Activated naive CD4-positive, alpha-beta T cell treated with anti-CD3 and anti-CD28 coated beads, Interleukin-2, amount 10 ng/mL, durations not matched to agents 7 days and 5 days (primary cell): ENCODE measurements at places on chromosomes 16 and 17.

- no peaks in the 10 kb centered on the region for H3K27me3 ChIP-seq
- H3K27ac ChIP-seq: no peak overlapping the region
- peaks cover 1% of the 10 kb centered on the region for H3K36me3 ChIP-seq
- DNase-seq: no peak
- peaks cover 14% of the 10 kb centered on the region for H3K4me1 ChIP-seq
- H3K4me3 ChIP-seq: no peak overlapping the region
These were observed 140.0 kb downstream of the LAT start for GRCh38 chr16:29124828-29125227.

DNA sequence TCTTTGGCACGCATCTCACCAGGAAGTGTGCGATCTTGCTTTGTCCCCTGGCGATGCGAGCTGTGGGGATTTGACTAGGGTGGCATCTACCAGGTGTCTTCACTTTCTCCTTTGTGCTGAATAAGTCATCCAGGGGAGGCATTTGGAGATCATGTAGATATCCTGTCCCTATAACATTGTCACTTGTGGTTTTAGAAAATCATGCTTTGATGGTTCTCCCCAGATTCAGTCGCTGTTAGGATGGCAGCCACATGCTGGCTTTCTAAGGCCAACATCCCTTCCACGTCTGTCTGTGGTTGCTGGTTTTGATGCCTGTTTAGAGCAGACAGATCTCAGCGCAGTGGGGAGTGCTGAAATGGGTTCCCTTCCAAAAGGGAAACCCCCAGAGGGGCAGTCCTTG lies 2.5 kb downstream of the ADAD2 start:
- H3K4me3 ChIP-seq: peak overlapping the region; percentile 24
- peak overlapping the region; percentile 85 for H3K27ac ChIP-seq
- peak; percentile 43 for DNase-seq
- no peaks in the 10 kb centered on the region for H3K36me3 ChIP-seq
- H3K27me3 ChIP-seq: no peaks in the 10 kb centered on the region

GRCh38 chr16:51418258-51418657 lies 267.2 kb upstream of the SALL1 start:
- no peaks in the 10 kb centered on the region for H3K4me1 ChIP-seq
- no peak for DNase-seq
- H3K27ac ChIP-seq: no peak overlapping the region
- H3K4me3 ChIP-seq: no peak overlapping the region

DNA sequence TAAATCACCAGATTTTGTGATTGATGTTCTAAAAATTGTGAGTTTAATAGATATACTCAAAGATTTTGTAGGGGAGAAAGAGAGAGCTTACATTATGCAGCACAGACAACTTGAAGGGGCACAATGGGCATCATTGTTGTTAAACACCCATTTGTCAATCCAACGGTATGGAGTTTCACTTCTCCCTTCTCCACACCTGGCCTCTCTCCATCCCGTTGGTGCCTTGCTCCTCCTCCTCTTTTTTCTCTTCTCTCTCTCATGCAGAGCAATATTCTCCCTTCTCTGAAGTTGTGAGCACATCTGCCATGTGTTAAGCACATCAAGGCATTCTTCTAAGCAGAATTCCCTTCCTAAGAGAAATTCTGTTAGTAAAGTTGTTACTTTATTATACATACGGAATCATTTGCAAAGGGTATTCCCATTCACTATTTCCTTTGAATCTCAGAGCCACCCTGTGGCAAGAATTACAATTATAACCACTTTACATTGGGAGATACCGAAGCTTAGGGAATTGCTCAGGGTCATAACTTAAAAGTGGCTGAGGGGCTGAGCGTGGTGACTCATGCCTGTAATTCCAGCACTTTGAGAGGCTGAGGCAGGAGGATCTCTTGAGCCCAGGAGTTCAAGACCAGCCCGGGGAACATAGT lies 40.5 kb upstream of the SKAP1 start:
- peaks cover 77% of the 10 kb centered on the region for H3K27me3 ChIP-seq
- no peaks in the 10 kb centered on the region for H3K36me3 ChIP-seq
- no peak for DNase-seq
- peaks cover 6% of the 10 kb centered on the region for H3K4me1 ChIP-seq
- H3K4me3 ChIP-seq: no peak overlapping the region

DNA sequence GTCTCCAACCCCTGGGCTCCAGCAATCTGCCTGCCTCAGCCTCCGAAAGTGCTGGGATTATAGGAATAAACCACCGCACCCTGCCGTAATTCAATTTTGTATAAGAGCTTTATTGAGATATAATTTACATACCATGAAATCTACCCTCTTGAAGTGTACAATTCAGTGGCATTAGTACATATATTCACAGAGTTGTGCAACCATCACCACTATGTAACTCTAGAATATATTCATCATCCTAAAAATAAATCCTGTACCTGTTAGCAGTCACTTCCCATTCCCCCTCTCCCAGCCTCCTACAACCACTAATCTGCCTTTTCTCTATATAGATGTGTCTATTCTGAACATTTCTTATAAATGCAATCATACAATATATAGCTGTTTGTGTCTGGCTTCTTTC lies 26.1 kb downstream of the TOM1L2 start:
- H3K4me1 ChIP-seq: peaks cover 15% of the 10 kb centered on the region
- H3K27ac ChIP-seq: no peak overlapping the region
- H3K36me3 ChIP-seq: peaks cover 3% of the 10 kb centered on the region
- no peak for DNase-seq
- no peak overlapping the region for H3K4me3 ChIP-seq

GRCh38 chr16:29848420-29849297 lies 14.4 kb downstream of the CDIPT start:
- H3K4me3 ChIP-seq: no peak overlapping the region
- peak; percentile 90 for DNase-seq
- H3K27ac ChIP-seq: no peak overlapping the region

DNA sequence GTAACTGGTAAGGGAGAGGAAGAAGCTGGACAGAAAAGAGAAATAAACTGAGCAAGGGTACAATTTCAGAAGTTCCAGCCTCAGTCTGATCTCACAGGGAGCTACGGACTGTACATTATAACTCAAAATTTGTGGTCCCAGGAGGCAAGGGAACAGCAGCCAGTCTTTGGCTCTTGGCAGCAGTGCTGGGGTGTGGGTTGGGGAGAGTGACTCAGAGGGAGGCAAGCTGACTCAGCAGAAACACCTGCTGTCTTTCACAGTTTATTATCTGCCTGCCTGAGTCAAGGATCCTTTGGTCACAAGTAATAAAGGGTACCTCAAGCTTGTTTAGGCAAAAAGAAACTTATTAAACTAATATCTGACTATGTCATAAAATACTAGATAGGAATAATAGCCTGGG lies 73.5 kb upstream of the KIF2B start:
- H3K4me3 ChIP-seq: no peak overlapping the region
- no peak for DNase-seq
- H3K27ac ChIP-seq: no peak overlapping the region
- H3K36me3 ChIP-seq: no peaks in the 10 kb centered on the region
- no peaks in the 10 kb centered on the region for H3K4me1 ChIP-seq
- no peaks in the 10 kb centered on the region for H3K27me3 ChIP-seq

DNA sequence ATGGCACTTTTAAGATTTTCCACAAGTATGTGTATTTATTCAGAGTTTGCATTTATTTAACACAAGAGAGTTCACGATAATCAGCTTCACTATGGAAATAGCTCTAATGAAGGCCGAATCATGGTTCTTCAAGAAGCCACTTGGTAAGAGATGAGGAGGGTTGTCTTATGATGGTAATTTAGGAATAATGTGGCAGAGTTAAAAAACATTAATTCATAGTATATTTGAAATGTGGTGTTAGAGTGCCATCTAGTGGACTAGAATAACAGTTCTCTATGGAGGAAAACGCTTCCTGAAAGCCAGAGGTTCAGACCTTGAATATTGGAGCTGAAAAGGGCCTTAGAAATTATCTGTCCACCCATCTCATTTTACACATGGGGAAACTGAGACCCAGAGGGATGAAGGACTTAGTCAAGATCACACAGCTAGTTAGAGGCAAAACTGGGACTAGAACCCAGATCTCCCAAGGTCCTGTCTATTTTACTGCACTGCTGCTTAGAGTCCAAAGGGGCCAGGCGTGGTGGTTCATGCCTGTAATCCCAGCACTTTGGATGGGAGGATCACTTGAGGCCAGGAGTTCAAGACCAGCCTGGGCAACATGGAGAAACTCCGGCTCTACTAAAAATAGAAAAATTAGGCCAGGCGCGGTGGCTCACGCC lies 33.8 kb upstream of the KPNB1 start:
- H3K36me3 ChIP-seq: peaks cover 28% of the 10 kb centered on the region
- no peaks in the 10 kb centered on the region for H3K27me3 ChIP-seq
- H3K27ac ChIP-seq: no peak overlapping the region

GRCh38 chr17:65170839-65171238 lies 33.7 kb downstream of the RGS9 start:
- peaks cover 13% of the 10 kb centered on the region for H3K4me1 ChIP-seq
- peaks cover 8% of the 10 kb centered on the region for H3K27me3 ChIP-seq
- DNase-seq: no peak
- H3K36me3 ChIP-seq: no peaks in the 10 kb centered on the region
- no peak overlapping the region for H3K27ac ChIP-seq

GRCh38 chr17:77476498-77476897 lies 335.7 kb downstream of the SEC14L1 start:
- no peak overlapping the region for H3K4me3 ChIP-seq
- H3K36me3 ChIP-seq: peaks cover 57% of the 10 kb centered on the region
- H3K4me1 ChIP-seq: peaks cover 79% of the 10 kb centered on the region
- no peaks in the 10 kb centered on the region for H3K27me3 ChIP-seq
- H3K27ac ChIP-seq: peak overlapping the region; percentile 77

DNA sequence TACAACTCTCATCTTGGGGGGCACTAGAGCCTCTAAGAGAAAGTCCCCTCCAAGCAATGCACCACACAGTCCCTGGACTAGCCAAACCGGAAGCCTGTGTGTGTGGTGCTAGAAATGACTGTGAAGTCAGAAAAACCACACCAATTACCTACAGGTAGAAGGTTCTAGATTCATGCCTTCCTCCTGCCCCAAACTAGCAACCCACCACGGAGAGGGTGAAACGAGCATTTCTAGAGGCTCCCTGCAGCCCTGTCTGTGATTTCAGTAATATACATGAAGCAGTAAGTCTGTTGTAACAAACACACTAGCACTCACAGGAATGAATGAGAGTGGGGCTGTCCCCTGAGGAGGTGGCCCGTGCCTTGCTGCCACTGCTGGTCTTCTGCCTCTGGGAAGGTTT lies 13.6 kb downstream of the ZFHX3 start:
- H3K4me3 ChIP-seq: no peak overlapping the region
- H3K27me3 ChIP-seq: peaks cover 55% of the 10 kb centered on the region
- H3K27ac ChIP-seq: no peak overlapping the region
- no peak for DNase-seq
- no peaks in the 10 kb centered on the region for H3K36me3 ChIP-seq

GRCh38 chr16:4882000-4882632 lies 34.8 kb downstream of the UBN1 start:
- peak overlapping the region; percentile 64 for H3K27ac ChIP-seq
- no peaks in the 10 kb centered on the region for H3K27me3 ChIP-seq
- peaks cover 47% of the 10 kb centered on the region for H3K36me3 ChIP-seq
- no peak overlapping the region for H3K4me3 ChIP-seq
- no peak for DNase-seq

- peaks cover 21% of the 10 kb centered on the region for H3K4me1 ChIP-seq
- H3K27me3 ChIP-seq: no peaks in the 10 kb centered on the region
- no peak overlapping the region for H3K27ac ChIP-seq
- no peak overlapping the region for H3K4me3 ChIP-seq
- H3K36me3 ChIP-seq: no peaks in the 10 kb centered on the region
- no peak for DNase-seq
These were observed 3.2 kb downstream of the FBF1 start for GRCh38 chr17:75937652-75938051.

GRCh38 chr16:50683689-50684374 lies 2.7 kb upstream of the SNX20 start:
- peak overlapping the region; percentile 48 for H3K4me3 ChIP-seq
- peak; percentile 76 for DNase-seq
- H3K36me3 ChIP-seq: peaks cover 15% of the 10 kb centered on the region
- peaks cover 69% of the 10 kb centered on the region for H3K4me1 ChIP-seq
- H3K27ac ChIP-seq: peak overlapping the region; percentile 87

DNA sequence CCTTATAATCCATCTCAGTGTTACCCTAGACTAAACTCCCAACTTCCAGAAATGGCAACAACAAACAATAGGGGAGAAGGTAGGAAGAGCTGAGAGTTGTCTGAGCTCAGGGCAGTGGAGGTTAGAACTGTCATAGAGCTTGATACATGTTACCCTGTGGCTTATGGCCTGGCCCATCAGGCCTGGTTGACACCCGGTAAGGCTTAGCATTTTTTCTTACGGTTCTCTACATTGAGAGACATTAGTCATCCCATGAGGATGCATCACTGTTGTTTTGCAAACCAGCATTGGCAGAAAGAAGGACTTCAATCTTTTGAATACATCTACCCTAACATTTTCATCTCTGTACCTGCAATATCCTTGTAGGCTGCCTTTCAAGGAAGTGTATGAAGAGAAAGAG lies 226.6 kb downstream of the PHKB start:
- no peak for DNase-seq
- no peak overlapping the region for H3K4me3 ChIP-seq
- H3K27ac ChIP-seq: no peak overlapping the region
- no peaks in the 10 kb centered on the region for H3K27me3 ChIP-seq
- H3K4me1 ChIP-seq: peaks cover 7% of the 10 kb centered on the region

DNA sequence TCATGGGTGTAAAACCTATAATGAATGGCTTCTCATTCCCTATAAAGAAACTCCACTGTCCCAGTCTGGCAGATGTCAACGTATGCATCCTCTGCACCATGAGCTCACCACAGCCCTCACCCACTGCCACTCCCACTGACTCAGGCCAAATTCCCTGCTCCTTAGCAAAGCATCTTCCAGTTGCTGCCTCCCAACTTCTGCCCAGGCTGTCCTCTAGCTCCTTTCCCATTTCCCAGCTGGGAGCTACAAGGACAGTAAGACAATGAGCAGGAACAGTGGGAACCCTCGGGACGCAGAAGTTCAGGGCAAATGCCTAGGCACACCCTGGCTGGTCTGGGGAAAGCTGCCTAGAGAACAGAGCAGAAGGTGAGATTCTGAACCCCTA lies 9.1 kb upstream of the THAP11 start:
- H3K36me3 ChIP-seq: peaks cover 17% of the 10 kb centered on the region
- peak overlapping the region; percentile 42 for H3K27ac ChIP-seq
- H3K4me3 ChIP-seq: peak overlapping the region; percentile 82
- no peak for DNase-seq

DNA sequence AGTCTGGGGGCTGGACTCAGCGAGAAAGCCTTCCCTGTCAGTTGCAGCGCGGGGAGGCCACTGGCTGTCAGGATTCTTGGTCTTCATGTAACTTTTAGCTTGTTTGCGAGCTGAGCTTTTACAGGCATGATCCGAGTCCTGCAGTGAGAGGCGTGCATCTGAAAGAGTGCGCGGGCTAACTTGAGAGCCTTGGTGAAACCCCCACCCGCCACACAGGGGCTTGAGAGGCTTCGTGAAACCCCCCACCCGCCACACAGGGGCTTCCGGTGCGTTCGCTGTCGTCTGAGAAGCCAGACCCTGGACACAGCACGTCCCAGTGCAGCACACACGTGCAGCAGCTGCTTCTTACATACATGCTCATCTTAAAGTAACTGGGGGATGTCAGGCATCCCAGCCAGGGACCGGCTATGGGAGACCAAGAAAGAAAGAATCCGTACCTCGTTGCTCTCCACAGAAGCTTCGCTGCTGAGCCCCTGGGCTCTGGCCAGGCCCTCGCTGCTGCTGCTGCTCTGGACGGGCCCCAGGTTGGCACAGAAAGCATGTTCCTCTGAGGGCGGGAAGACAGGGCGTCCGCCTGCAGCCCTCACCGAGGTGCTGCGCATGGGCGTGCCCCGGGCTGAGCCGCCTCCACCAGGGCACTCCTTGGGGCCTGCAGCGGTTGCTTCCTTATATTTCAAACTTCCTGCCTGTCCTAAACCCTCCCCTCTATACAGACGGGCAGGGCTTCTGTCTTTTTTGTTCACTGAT lies 7.8 kb downstream of the NUDT16L1 start:
- no peak overlapping the region for H3K27ac ChIP-seq
- H3K27me3 ChIP-seq: no peaks in the 10 kb centered on the region
- DNase-seq: no peak
